Stimulated activated CD4-positive, alpha-beta T cell treated with anti-CD3 and anti-CD28 coated beads, Interleukin-12 subunit alpha, Interleukin-12 subunit beta, amount 100 ng/mL, for 4 hours (primary cell): ENCODE measurements at places on chromosomes 16 and 17.

DNA sequence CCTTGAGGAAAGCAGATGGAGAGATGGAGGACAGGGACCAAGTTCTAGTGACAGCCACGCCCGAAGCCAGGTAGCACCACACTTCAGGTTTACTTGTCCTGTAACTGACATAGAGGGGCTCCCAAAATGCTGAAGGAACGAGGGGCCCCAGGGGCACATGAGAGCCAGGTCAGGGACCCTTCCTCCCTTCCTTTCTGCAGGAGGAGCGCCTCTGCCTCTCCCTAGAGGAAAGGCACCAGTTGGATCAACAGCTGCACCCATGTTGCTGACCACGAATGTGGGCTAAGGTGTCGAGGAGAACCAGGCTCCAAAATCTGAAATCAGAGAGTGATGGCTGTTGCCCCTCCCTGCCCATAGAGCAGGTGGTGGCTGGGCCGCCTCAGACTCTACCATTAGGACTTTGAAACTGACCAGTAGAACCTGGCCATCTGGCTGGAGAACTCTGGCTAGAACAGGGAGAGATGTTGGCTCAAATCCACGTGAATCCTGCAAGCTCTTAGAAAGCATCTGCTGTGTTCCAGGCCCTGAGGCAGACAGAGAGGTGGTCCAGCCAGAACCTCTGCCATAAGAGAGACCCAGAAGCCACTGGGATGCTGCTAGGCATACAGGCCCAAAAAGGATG lies 218.8 kb downstream of the KATNIP start:
- DNase-seq: no peak

DNA sequence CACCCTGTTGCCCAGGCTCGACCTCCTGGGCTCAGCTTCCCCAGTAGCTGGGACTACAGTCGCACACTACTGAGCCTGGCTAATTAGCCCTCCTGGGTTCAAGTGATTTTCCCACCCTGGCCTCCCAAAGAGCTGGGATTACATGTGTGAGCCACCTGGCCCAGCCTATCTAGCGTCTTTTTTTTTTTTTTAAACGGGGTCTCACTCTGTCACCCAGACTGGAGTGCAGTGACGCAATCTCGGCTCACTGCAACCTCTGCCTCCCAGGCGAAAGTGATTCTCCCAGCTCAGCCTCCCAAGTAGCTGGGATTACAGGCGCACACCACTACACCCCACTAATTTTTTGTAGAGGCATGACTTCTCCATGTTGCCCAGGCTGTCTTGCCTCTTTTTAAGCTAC lies 33.3 kb downstream of the GLG1 start:
- no peak for DNase-seq

DNA sequence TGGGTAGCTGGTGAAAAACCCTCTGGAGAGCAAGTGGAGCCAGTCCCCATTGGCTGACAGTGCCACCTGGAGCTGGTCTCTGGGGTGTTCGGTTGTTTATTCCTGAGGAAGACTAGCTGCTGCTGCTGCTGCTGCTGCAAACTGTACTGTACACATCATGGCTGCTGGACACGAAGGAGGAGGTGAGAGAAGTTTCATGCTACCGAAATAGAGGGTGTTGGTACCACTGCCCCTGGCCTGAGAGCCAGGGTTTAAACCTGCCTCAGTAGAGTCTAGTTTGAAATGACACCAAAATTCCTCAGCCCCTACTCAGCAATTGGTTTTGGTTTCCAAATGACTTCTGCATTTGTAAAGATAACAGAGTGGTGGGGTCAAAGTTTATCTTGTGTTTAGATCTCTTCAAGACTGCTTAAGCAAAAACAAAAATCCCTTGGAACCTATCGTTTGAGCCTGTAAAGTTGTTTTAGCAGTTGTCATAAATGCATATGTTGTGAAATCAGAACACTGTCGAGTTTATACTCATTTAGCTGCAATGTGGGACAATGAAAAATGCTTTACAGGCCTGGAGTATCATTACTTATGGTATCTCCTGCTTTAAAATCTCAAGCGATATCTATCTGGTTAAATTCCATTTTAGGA lies 40.8 kb downstream of the CYB5B start:
- no peak for DNase-seq

- no peak for DNase-seq
These were observed 671.8 kb downstream of the HS3ST4 start for GRCh38 chr16:26363581-26363980.

GRCh38 chr16:55527885-55528284 lies 19.0 kb downstream of the LPCAT2 start:
- DNase-seq: no peak
